ENCODE measurements at places on chromosomes 11 and 22.

GRCh38 chr22:49439373-49439772, 388.3 kb downstream of the BRD1 start:
- DNase-seq = no peak

- no peak for DNase-seq
Observed at GRCh38 chr22:17074648-17075002, 10.2 kb upstream of the IL17RA start.

DNA sequence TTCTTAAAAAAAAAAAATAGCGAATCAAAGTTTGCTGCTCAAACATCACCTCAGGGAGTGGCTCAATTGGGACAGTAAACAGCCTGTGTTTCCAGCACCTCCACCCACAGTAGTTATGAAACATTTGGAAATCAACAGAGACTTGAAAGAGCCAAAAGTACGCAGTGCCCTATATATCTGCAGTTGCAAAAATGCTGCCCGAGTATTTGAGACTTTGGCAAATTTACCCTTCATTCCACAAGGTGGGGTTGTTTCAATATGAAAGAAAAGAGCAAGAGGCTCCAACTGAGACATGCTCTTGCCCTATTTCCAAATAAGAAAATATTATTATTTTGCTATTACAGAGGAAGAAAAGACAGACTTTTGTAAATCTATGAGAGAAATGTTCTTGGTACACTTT, 851.1 kb upstream of the RAG2 start:
- DNase-seq = no peak

DNA sequence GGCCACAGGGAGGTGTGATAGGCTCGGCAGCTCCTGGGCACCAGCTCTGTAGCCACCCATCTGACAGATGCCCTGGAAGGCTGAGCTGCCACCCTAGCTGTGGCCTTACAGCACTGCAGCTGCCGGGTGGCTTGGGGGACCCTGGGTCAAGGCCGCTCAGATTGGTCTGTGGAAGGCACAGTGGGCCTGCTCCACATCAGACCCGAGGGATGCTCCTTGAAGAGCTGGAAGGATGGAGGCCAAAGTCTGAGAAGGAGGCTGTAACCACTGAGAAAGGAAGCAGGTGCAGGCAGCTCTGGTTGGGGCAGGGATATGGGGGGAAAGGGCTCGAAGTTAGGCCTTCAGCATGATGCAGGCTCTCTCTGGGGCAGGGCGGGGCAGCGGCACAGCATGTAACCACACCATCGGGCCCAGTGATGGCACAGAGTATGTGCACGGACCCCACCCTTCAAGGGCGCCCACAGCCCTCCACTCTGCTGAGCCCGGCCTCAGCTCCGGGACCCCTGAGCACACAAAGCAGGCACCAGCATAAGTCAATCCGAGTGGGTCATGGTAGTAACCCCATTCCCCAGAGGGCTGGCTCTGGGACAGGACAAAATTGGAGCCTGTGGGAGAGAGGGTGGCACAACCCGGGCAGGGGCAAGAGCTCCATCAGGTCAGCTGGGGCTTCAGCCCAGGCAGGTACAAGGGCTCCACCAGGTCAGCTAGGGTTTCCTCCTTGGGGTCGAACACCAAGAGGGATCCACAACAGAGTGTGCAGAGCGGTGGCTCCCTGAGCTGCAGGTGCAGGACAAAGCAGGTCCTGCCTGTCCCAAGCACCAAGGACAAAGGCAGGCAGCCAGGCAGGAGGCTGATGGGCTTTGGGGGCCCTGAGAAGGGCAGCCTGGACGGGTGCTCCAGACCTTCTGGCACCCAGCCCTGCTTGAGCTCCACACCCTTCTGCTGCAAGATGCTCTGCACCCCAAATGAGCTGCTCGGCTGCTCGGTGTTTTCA, 1511.1 kb downstream of the BRD1 start:
- DNase-seq = peak; percentile 4

GRCh38 chr11:110850846-110851245, 138.6 kb upstream of the ARHGAP20 start:
- DNase-seq = no peak

Data from WERI-Rb-1 (cell line).